ENCODE measurements at places on chromosomes 3 and 15.

DNA sequence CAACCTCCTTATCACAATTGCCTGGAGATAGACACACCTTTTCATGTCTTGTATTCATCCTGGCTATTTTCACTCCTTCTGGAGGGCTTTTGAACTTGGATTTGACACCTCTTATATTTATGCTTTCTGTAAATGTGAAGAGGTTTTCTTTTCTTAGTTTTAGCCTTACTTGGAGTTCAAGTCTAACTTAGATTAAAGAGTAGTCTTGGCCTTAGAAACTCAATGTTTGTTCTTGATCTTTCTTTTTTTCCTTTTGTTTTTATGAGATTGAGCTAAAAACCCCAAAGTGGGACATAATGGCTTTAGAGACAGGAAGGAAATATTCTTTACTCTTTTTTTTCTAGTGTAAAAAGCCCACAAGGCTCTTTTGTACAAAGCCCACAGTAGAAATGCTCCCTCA, 1054.9 kb downstream of the ROBO1 start:
- no peak for DNase-seq

- DNase-seq: no peak
Measured at GRCh38 chr3:62379321-62379798, 6.0 kb upstream of the FEZF2 start.

DNA sequence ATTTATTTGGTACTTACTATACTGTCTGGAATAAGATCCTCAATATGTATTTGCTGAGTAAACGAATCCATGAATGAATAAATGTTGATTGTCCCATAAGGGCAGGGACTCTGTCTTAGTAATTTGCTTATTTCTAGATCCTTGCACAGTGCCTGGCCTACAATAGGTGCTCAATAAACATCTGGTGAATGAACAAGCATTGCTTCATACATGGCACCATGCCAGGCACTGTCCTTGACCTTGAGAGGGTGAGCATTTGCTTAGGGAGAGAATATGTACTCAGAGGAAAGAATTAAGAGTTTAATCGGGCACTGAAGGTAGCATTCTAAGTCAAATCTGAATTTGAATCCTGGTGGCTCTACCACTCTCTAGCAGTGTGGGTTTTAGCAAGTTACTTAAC, 282.1 kb downstream of the THSD4 start:
- no peak for DNase-seq

- DNase-seq: no peak
Measured at GRCh38 chr3:140377644-140378043, 300.2 kb upstream of the TRIM42 start.

DNA sequence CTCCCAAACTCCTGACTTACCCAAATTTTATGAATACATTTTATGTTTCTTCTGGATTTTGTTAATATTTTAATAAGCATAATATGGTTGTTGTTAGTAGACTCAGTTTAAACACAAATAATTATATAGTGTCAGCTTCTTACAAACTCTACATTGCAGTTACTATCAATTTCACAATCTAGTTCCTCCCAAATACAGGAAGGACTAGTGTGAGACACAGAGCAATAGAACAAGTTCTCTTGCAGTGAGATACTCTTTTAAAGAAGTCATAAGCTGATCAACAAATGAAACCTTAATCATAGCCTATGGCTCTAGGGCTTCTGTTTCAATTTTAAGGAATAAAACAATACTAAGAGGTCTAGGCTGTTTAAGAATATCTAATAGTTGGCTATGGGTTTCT, 86.1 kb downstream of the SAMMSON start:
- no peak for DNase-seq

DNA sequence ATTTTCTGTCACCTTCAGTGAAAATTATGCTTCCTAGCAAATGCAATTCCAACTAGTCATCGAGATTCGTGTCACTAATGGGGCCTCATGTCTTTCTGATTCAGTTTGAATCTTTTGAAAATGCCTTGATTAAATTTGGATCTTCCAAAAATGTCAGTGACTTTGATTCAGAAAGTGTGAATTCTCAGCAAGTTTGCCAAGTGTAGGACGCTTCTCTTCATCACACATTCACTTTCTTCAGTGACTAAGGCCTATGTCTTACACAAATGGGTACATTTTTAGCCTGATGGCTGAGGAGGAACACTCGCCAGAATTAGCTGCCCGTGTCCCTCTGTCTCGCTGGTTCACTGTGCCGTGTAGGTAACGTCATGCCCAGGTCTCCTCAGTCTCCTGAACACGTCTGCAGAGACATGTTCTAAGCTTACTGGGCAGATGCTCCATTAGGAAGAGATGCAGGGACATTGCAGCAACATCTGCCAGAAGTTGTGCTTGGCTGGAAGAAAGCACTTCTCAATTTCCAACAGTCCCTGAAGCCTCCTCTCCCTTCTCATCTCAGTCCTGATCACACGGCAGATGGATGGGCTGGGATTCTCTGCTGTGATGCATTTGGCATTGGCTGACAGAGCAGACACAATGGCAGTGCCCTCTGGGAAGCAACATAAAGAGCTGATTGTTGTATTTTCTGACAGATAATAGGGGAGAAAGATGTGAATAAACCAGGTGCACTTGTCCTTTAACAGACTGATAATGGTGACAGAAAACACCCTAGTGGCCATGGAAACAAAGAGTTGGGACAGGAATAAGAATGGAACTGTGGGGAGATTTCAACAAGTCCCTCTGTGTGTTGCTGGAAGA, 29.1 kb upstream of the LYZL4 start:
- DNase-seq: no peak

- no peak for DNase-seq
Measured at GRCh38 chr3:114176890-114177289, 2.0 kb downstream of the DRD3 start.

- DNase-seq: no peak
Measured at GRCh38 chr3:44932271-44932670, 43.7 kb downstream of the ZDHHC3 start.

- no peak for DNase-seq
Measured at GRCh38 chr3:136114421-136114820, 81.7 kb downstream of the MSL2 start.

DNA sequence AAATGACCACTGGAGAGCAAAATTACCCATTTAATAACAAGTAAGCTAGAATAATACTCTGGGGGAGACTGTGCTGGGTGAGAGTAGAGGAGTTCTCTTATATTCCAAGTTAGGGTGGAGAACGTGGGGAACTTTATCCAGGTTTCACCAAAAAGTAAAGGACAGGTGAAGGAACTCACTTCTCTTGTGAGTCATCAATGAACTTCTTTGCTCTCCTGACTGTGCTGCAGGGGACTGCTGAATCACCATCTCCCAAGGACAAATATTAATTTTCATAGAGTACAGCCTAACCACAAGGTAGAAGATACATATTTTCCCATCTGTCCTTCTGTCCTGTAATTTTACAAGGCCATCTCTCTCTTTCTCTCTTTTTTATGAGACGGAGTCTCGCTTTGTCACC, 8.3 kb upstream of the PDCD6IP start:
- DNase-seq: no peak

GRCh38 chr3:81105206-81105605, 656.2 kb downstream of the GBE1 start:
- no peak for DNase-seq

DNA sequence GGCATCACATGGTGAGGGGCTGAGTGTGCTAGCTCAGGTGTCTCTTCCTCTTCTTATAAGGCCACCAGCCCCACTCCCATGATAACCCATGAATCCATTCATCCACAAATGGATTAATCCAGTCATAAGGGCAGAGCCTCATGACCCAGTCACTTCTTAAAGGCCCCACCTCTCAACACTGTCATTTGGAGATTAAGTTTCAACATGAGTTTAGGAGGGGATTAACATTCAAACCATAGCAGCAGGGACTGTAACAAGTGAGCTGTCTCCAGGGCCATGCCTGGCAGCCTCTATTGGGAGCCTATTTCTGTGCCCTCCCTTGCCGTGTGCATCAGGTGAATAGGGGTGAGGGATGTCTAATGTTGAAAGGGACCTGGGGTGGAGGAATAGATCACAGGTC, 77.5 kb downstream of the CHRD start:
- DNase-seq: no peak

DNA sequence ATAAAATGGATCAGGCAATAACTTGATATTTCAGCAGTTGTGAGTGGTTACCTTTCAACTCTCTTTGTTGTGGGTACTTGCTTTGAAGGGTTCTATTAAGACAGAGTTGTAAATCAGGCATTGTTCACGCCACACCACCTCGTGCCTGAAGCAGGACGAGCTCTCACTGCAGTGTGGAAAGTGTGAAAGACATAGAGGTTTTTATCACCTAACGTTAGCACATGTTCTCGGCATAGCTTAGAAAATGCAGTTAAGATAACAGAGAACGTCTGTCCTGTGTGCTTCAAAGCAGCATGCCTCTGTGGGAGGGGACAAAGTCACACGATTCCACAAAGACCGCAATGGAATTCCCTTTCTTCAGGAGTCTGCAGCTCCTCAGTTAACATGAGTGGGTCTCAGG, 7.8 kb downstream of the ADAMTS17 start:
- DNase-seq: no peak

DNA sequence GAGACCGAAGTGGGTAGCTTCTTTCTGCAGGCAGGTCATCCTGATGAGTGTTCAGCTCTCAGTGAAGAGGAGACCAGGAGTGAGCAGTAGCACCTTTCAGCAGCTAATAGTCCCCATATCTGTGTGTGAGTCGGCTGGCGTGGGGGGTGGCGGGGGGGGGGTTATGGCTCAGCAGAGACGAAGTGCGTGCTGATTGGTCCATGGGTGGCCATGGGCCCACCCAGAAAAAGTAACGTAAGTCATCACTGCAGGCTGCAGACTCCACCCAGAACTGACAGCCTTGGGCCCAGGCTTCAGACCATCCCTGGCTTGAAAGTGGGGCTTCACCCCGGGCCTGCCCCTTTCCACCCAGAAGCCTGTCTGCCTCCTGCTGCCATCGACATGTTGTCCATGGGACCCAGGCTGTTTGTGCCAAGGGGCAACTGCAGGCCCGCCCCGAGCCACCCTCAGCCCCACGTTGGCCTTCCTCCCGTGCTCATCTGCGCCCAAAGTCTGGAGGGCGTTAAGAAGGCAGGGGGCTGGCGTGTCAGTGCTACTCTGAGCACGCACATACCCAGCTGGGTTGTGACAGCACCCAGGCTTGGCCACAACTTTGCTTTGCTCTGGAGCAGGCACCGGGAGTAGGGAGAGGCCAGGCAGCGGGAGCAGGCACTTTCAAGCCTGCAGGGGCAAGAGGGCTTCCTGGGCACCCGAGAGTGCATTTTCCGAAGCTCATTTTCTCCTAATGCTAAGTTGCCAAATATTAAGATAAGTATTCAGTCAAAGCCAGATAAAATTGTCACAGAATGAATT, 511.7 kb upstream of the CDIN1 start:
- DNase-seq: no peak

GRCh38 chr3:101819649-101820206, 29.6 kb upstream of the NFKBIZ start:
- DNase-seq: no peak

- no peak for DNase-seq
Measured at GRCh38 chr3:26960382-26960781, 337.8 kb downstream of the LRRC3B start.

DNA sequence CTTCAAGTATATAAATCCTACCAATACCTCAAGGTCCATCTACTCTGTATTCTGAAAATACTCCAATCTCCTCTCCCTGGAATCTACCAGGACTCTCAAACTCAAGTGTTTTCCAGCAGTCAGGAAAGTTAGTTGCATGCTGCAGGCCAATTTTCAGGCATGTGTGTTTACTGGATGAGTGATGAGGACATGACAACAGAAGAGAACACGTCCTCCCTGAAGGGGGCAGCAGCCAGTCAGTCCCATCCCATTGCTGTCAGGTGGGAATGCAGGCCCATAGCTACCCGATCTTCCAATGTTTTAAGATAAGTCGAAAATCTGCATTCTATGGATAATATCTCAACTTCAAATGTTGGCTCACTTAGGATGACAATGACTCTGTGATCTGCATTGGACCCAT, 496.2 kb downstream of the FHIT start:
- no peak for DNase-seq

GRCh38 chr3:193851428-193851847, 258.4 kb downstream of the OPA1 start:
- DNase-seq: no peak

DNA sequence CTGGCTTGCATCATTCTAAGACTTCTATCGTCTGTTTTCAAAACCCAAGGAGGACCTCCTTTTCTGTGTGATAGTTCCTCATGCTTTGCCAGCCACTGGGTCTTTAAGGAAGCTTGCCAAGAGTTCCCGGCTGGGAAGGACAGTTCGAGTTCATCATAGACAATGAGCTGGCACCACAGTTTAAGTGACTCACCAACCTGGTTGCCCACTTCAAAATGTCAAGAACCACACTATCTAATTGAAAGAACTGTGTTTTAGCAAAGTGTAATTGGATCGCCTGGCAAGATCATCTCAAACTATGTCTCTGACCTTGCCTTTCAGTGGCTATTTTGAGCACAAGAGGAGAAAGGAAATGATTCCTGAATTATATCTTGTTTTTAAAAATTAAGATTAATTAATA, 27.9 kb downstream of the SOX2 start:
- DNase-seq: no peak

DNA sequence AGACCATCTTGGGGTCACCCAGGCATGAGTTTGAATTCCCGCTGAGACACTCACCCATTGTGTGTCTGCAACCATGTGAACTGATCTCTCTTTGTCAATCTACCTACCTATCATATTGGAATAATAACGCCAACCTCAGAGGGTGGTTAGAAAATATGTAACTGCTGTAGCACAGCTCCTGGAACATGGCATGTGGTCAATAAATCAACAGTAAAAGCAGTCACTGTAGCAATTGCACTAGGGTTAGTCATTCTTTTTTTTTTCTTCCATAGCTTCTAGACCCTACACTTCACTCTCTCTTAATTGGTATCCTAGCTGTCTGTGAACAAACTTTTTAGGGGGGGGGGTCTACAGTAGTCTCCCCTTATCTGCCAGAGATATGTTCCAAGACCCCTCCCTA, 64.2 kb upstream of the SLCO2A1 start:
- no peak for DNase-seq

DNA sequence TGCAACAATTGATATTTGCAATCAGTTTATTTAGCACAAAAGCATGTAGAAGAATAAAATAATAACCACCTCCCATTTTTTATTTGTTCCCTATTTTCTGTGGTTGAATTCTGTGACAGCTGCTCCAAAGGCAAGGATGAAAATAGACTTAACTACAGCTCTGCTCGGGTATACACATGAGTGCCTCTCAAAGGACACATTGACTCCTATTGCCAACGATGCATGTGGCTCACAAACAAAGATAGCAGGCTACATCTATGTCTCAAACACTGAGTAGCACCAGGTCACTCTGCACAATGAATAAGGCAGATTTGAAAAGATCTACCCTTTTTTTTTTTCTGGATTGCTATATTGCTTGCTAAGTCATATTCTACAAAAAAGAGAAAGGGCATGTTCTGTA, 612.9 kb downstream of the ROBO1 start:
- no peak for DNase-seq

- no peak for DNase-seq
Measured at GRCh38 chr3:14174483-14174882, 3.9 kb downstream of the XPC start.

- no peak for DNase-seq
Measured at GRCh38 chr3:183584246-183584913, 28.9 kb upstream of the KLHL6 start.
